ENCODE measurements at places on chromosomes 2 and 18.

DNA sequence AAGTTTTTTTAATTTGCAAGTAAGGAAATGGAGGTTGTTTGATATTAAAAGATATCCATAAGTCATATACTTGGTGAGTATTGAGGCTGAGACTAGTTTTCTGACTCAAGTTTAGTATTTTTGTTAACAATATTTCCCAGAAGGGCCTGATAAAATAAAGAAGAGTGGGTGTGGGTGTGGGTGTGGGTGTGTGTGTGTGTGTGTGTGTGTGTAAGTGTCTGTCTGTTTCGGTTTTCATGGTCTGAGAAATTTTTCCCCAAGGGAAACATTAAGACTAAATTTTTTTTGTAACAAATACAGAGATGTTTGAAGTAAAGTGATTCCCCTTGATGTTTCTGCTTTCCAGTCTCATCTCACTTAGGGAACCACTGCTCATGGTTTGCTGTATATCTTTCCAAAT is 36.5 kb downstream of the PPM1B start:
- peak; percentile 9 for DNase-seq

- no peak for DNase-seq
Observed at GRCh38 chr2:16962505-16962904, 296.9 kb upstream of the CYRIA start.

- peak; percentile 86 for DNase-seq
Observed at GRCh38 chr2:27809761-27810241, 38.3 kb downstream of the MRPL33 start.

- DNase-seq, result no peak
Observed at GRCh38 chr2:120497261-120497977, 151.5 kb downstream of the INHBB start.

GRCh38 chr2:229640636-229641035 is 73.7 kb downstream of the DNER start:
- DNase-seq, result no peak

GRCh38 chr2:200417366-200417765 is 92.5 kb downstream of the KCTD18 start:
- no peak for DNase-seq

DNA sequence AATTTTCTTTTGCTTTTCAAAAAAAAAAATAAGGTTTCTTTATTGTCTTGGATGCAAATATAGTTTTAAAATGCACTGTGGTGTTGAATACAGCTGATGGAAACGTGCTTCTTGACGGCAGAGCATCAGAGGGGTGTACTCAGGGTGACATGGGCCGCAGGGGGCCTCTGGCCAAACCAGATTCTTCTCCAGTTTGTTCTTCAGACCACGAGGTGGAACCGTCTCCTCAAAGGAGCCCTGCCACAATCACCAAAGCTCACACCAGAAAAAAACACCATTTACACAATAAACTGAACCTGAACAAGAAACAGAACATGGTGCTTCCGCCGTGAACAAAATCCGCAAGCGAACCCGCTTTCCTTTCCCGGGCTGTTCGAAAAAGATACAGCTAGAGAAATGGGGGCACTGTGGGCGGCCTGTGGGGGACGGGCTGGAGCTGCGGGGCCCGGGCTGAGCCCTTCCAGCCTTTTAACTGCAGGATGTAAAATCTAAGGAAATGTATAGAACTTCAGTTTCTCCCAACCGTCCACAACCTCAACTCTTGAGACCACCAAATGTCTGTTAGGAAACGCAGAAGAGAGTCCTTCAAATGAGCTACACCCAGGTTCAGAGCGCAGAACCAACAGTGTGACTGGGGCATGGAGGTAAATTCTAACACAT is 34.5 kb downstream of the PSMG2 start:
- DNase-seq, result no peak

DNA sequence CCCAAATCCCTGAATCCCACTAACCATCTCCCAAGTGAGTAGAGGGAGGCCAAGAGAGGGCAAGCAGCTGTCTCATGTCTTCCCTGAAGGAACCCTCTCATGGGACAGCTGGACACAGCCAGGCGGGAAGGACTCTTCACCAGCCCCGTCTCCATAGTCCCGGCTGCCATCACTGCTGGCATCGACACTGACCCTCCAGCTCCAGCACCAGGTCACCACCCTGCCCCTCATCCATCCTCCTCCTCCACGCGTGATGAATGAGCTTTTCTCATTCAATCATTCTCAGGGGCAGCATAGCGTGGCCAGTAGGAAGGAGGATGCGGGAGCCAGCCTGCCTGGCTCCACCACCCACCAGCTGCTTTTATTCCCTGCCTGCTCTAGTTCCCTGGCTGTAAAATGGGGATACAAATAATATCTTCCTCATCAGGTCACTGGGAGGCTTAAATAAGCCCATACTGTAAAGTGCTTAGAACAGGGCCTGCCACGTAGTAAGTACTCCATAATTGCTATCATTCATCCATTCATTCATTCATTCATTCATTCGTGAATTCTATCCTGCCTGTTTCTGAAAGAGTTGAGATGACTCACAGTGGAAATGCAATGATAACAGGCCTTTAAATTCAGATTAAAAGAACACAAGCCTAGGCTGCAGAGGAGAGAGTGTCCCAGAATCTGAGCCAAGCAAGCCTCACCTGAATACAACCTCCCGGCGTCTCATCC is 30.5 kb upstream of the FOSL2 start:
- DNase-seq, result no peak

DNA sequence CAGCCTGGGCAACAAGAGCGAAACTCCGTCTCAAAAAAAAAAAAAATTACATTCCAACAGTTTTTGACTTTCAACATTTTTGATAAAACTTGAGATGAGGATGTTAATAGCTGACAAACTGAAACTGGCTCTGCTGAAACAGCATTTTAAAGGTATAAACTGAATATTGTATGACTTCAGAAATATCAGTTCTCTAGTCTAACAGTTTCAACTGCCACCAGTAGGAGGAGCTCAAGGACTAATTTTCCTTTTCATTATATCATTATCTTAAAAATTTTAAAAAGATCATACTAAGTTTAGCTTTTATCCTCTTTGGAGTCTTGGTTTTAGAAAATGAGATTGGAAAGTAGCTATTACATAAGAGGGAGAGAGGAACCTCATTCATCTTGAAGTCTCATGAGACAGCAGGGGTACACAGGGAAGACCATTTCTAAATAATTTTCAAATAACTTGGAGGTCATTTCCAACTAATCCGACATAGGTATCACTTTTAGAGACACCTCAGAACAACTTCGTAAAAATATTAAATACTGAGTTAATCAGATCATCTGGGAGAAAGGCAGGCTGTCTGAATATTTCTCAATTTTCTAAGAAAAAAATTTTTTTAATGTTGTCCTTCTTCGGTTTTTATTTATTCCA is 37.6 kb upstream of the MCM6 start:
- DNase-seq, result peak; percentile 48

GRCh38 chr18:4599312-4599711 is 144.2 kb upstream of the DLGAP1 start:
- no peak for DNase-seq

DNA sequence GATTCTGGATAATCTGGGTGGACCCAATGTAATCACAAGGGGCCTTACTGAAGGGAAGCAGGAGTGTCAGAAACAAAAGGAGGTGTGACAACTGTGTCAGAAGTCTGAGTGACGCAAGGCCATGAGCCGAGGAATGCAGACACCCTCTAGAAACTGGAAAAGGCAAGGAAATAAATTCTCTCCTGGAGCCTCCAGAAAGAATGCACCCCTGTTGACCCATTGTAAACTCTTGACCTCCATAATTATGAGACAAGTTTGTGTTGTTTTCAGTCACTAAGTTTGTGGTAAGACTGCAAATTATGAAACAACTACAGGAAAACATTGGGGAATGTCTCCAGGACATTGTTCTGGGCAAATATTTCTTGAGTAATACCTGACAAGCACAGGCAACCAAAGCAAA is 47.3 kb upstream of the B3GNT7 start:
- peak; percentile 67 for DNase-seq

DNA sequence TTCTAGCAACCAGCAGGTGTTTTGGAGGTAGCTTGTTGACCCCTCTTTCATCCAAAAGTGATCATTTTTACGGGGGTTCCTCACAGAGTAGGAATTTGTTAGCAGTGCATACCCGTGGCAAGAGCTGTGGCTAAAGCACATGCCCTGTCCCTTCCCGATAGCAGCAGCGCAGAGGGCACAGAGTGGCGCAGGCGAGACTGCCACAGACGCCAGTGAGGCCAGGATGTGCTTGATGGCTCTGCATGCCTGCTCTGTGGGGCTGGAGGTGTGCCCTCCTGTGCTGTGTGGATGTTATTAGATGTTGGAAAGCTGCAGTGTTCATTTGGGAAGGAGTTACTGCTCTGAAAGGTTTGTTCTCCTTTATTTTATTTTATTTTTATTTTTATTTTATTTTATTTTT is 153.6 kb downstream of the FAM210A start:
- DNase-seq, result no peak

- DNase-seq, result peak; percentile 70
Observed at GRCh38 chr2:39379643-39380524, 57.2 kb downstream of the MAP4K3 start.

GRCh38 chr18:79071037-79071436 is 1.8 kb downstream of the ATP9B start:
- no peak for DNase-seq

DNA sequence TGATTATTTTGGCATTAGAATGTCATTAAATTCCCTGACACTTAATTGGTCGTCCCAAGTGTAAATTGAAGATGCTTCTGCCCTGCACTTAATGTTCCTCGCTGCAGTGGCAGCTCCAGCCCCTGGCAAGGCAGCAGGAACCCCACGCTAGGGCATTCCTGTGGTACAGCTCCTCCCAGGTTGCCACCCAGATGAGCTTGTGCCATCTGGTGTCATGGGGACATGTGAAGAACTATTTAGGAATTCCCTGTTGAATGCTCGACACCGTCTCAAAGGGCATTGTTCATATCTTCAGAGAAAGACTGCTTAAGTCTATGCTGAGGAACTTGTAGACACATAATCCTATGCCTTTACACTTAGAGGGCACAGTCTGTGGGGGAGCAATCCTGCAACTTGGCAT is 38.9 kb downstream of the BCL2L11 start:
- peak; percentile 14 for DNase-seq

- no peak for DNase-seq
Observed at GRCh38 chr2:24853996-24854395, 60.8 kb downstream of the CENPO start.

GRCh38 chr2:25587361-25587760 is 86.0 kb downstream of the DTNB start:
- DNase-seq, result peak; percentile 34

Data from AG10803 (cell line).